Spleen (tissue), 13 donors: ENCODE measurements at places on chromosomes 5 and 9.
A peak's percentile ranks its signal among the peaks of the same experiment; 100 is the strongest.

DNA sequence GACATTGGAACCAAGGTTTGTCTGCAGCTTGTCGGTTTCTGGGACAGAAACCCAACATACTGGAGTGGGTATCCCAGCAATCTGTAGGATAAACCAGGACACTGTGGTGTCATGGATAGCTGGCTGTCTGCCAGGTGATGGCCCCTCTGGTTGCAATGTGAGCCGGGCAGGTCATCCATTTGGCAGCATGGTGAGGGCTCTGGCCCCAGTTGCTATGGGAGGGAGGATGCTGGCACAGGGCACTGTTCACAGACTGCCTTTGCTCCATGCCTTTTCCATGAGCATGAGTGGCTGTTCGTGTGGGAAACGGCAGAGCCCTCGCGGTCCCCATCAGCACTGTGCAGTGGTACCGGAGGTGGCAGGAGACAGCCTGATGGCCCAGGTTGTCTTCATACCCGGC, 6.4 kb downstream of the S1PR3 start:
- peak overlapping the region; percentile 55 for H3K27ac ChIP-seq
- H3K4me1 ChIP-seq, result peaks cover 17% of the 10 kb centered on the region
- no peak overlapping the region for H3K4me3 ChIP-seq
- DNase-seq, result no peak
- H3K36me3 ChIP-seq, result peaks cover 32% of the 10 kb centered on the region

DNA sequence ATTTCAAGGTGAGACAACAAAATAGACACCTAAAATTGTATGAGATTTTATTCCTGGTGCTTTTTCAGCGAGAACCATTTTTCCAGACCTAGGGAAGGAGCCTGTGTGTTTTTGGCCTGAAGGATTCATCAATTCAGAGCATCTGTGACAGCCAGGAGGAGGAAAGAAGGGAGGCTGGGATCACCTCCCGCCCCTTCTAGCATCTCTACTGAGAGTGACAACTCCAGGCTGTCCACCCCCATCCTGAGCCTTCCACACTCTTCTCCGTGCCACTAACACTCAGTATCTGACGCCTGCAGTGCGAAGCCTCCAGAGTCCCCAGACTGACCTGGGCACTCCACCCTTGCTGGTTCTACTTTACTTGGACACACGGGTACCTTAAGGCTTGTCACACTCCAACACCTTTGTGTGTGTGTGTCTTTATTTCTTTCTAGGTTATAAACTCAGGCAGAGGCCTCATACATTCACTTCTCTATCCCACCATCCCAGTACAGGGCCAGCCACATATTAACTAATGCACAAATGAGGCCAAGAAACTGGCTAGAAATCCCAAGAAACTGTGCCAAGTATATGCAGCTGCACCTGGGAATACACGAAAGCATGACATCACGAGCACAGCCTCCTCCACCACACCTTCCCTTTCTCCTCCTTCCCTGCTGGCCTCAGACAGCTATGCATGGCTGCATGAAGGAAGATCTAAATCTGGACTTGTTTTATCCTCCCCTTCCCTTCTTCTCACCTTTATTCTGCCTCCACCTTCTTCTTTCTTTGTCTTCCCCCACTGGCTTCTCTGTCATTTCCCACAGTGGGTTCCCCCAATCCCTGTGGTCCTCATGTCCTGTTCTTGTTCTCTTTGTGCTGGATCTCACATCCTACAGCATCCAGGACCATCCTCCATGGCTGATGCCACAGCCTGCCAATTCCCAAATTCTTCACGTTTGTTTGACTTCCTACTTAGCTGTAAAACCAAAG, 16.0 kb downstream of the S1PR3 start:
- H3K36me3 ChIP-seq, result peaks cover 7% of the 10 kb centered on the region
- H3K27ac ChIP-seq, result no peak overlapping the region
- DNase-seq, result no peak
- no peaks in the 10 kb centered on the region for H3K27me3 ChIP-seq
- H3K4me1 ChIP-seq, result no peaks in the 10 kb centered on the region

DNA sequence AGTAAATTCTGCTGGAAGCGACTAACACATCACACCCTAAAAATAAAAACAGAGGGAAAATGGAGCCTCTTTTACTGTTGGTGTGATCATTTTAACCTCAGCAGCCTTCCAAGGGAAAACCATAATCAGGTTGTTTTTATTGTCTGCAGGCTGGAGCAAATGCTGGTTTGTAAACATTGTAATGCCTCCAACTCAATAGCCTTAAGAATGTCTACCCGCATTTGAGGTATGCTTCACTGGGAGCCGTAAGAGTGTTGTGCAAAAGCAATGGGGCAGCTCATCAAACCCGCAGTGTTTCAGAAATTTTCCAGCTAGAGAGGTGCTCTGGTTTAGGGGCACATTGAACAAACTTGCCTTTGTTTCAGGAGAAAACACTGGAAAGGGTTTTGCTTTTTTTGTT, 17.0 kb downstream of the NIM1K start:
- no peaks in the 10 kb centered on the region for H3K4me1 ChIP-seq
- no peaks in the 10 kb centered on the region for H3K36me3 ChIP-seq
- H3K27ac ChIP-seq, result no peak overlapping the region
- DNase-seq, result no peak

GRCh38 chr5:111737716-111738115, 19.3 kb downstream of the NREP start:
- H3K36me3 ChIP-seq, result no peaks in the 10 kb centered on the region
- H3K27ac ChIP-seq, result no peak overlapping the region
- no peak overlapping the region for H3K4me3 ChIP-seq
- no peaks in the 10 kb centered on the region for H3K27me3 ChIP-seq
- peaks cover 3% of the 10 kb centered on the region for H3K4me1 ChIP-seq

GRCh38 chr9:131104016-131104740, 7.8 kb downstream of the AIF1L start:
- no peak overlapping the region for H3K4me3 ChIP-seq
- no peaks in the 10 kb centered on the region for H3K27me3 ChIP-seq
- H3K36me3 ChIP-seq, result no peaks in the 10 kb centered on the region
- H3K4me1 ChIP-seq, result peaks cover 97% of the 10 kb centered on the region

DNA sequence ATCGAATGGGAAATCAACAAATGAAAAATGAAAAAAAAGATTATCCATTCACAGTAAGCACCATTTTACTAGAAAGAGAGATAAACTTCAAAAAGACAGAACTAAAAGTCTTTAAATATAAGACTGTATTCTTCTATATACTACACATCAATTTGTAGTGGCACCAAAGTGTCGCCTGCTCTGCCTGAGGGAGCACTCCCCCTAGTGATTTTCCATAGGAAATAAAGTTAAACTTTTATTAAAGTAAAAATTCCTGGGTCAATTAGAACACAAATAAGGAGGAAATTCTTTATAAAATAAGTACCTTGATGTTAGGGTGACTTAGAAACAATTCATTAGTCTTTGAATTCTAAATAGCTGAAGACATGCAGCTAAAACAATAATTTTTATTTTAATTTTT, 9.7 kb downstream of the RAD1 start:
- no peak for DNase-seq
- no peaks in the 10 kb centered on the region for H3K27me3 ChIP-seq
- H3K4me3 ChIP-seq, result no peak overlapping the region

DNA sequence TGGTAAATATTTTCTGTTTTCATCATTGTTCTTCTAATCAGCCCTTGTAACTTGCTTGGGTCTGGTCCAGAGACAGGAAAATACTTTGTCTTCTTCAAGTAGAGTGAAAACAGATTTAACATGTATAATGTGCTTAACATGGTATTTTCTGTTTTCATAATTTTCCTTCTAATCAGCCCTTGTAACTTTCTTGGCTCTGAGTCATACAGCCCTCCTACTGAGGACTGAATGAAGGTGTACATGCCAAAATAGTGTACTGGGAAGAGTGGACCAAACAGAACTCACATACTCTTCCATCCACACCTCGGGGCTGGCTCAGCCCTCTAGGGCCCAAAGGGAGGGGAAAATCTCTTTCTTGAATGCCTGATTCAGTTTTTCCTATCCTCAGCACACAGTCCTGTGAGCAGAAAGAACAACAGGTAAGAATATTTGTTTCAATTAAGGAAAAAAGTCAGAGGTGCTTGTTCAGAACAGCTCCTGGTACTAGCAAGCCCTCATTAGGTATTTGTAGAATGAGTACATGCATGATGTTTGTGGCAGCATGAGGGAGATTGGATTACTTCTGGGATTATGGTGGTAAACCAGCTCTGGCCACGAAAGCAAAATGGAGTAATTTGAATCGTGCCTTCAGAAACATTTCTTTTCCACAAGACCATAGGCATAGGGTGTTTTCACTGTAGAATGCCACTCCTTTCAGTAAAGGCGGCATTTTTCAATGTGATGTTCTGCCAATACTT, 24.2 kb upstream of the MACIR start:
- no peak overlapping the region for H3K27ac ChIP-seq
- H3K4me3 ChIP-seq, result no peak overlapping the region
- H3K27me3 ChIP-seq, result no peaks in the 10 kb centered on the region

- no peaks in the 10 kb centered on the region for H3K4me1 ChIP-seq
- no peaks in the 10 kb centered on the region for H3K27me3 ChIP-seq
- no peaks in the 10 kb centered on the region for H3K36me3 ChIP-seq
- H3K27ac ChIP-seq, result no peak overlapping the region
These were observed 289.6 kb downstream of the KIF4B start for GRCh38 chr5:155303120-155303519.

GRCh38 chr5:135449644-135450043, 2.5 kb upstream of the DCANP1 start:
- no peaks in the 10 kb centered on the region for H3K4me1 ChIP-seq
- H3K4me3 ChIP-seq, result no peak overlapping the region
- DNase-seq, result peak; percentile 74

DNA sequence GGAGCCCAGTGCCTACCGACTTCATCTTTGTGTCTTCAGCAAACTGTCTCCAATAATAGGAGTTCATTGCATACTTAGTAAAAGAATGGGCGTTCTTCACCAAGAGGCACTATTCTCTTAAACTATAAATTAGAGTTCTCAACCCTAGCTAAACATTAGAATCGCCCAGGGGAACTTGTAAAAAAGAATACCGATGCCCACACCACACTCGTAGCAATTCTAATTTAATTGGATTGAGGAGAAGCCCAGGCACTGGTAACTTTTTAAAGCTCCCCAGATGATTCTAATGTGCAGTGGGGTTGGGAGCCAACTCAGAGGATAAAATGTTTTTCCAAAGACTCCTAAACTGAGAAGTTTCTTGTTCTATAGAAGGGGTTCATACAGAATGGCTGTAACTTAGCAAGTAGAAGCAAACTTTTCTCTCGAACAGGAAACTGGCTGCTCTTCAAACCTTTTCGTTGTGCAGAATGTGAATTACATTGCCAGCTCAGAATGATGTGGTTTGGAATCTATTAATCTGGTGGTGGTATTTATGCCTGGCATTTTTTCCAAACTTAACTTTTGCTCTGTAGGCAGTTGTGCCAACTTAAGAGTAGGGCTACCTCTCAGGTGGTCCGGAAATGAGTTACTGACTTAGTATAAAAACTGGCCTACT, 26.4 kb upstream of the NFIB start:
- no peak overlapping the region for H3K4me3 ChIP-seq
- H3K27ac ChIP-seq, result no peak overlapping the region
- DNase-seq, result no peak
- H3K27me3 ChIP-seq, result peaks cover 34% of the 10 kb centered on the region
- no peaks in the 10 kb centered on the region for H3K4me1 ChIP-seq
